Activated gamma-delta T cell treated with anti-CD3 and anti-CD28 coated beads, Interleukin-2, amount 50 U/mL, for 16 hours (primary cell): ENCODE measurements at places on chromosomes 7 and 10.

GRCh38 chr7:137539111-137539715 lies 195.7 kb upstream of the PTN start:
- no peak for DNase-seq

- no peak for DNase-seq
Observed at GRCh38 chr10:44854693-44855350, 56.3 kb upstream of the TMEM72 start.

DNA sequence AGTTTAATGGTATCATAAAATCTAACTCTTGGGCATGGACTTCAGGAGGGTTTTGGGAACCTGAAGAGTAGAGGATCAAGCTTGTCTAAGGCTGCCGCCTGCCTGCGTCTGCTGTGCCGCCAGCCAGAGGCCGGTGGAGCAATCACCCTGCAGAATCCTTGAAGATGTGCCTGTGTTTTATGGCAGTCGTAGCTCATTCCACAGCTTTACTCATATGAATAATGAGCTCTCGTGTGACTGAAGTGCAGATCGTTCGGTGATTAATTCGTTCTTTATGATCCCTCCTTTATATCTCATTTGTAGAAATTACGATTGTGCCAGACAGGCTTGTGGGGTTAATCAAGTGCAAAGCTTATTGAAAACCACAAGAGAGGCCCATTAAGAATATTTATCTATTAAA lies 100.8 kb downstream of the ACTR3B start:
- no peak for DNase-seq

DNA sequence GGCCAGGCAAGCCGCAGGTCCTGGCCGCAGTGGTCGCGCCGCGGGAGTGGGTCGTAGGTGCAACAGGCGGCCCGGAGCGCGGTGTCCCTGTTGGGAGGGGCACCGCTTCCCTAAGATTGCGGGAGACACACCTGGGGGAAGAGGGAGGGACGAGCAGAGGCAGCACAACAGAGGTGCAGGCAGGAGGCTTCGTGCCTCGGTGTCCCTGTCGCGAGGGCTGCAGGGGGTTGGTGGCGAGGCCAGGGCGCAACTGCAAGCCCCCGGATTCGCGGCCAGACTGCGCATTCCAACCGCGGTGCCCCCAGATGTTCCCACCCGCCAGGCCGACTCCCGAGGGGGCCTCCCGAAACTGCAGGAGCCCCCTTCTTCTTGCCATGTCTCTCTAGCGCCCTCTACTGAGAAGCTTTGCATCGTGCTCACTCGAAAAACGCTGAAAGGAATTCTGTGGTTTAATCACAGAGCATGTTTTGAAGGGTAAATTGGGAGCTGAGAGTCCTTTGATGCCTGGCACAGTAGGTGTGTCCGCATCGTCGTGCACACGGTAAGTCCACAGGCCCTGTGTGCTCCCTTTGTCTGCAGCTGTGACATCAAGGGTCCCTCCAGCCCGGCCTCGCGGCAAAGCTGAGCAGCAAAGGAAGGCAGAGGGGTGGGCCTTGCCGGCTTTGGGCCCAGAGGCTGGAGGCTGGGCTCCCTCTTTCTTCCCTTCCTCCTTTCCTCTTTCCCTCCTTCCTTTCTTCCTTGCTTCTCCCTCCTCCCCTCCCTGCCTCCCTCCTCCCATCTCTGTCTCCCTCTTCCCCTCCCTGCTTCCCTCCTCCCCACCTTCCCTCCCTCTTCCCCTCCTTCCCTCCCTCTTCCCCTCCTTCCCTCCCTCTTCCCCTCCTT lies 6.2 kb upstream of the MBL2 start:
- no peak for DNase-seq

GRCh38 chr7:29343399-29343798 lies 148.8 kb downstream of the CHN2 start:
- no peak for DNase-seq

DNA sequence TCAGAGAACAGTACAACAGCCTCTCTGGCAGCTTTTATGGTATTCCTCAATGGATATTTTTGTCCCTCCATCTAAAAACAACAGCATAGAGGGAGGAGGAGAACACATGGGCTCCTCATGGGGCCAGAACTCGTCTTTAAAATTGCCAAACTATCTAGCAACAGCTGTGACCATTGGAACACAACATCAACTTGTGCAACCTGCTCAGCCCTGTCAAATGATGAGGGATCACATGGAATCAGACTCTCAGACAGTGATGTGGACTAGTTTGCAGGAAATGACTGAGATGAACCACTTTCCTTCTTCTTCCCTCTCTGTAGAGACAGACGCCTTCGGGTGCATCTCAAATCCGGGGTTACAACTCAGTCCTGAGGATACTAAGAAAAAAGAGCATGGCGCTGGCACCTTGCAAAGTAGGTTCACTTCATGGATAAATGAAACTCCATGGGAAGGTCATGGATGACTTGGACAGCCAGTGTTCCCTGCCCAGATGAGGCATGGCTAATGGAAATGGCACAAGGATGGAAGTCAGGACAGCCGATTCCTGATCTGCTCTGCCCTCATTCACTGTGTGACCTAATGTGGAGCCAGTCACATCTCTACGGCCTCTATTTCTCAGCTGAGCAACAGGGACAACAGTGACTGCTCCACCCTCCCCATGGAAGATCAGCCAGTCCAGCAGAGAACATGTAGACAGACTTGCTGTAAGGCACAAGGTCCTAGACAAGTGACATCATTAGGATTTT lies 24.6 kb upstream of the DGKI start:
- no peak for DNase-seq

DNA sequence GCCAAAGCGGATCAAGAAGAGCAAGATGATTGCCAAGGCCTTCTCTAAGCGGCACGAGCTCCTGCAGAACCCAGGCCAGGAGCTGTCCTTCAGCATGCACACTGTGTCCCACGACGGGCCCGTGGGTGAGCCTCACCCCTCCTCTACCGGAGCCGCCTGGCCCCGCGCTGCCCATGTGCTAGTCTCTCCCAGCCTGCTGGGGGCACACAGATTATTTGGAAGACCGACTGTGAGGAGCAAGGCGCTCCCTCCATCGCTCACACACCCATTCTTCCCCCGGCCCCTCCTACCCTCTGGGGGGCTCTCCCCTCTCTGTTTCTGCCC lies 13.9 kb upstream of the AHCYL2 start:
- DNase-seq = no peak

DNA sequence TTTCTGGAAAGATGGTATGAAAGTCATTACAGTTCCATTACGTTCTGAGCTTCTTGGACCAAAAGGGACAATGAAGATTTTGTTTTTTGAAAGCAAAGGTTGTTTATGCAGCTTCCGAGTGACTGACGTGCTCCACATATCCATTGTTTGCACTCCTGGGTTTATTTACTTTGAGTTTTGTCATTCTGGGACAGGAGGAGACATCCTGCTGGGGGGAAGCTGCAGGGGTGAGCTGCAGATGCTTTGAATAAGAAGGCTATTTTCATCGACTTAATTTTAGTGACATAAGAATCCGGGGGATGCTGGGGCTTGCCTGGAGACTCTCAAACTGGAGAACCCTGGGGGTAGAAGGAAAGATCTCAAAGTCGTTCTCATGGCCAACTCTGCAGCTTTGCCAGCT lies 12.7 kb upstream of the SFMBT2 start:
- no peak for DNase-seq

DNA sequence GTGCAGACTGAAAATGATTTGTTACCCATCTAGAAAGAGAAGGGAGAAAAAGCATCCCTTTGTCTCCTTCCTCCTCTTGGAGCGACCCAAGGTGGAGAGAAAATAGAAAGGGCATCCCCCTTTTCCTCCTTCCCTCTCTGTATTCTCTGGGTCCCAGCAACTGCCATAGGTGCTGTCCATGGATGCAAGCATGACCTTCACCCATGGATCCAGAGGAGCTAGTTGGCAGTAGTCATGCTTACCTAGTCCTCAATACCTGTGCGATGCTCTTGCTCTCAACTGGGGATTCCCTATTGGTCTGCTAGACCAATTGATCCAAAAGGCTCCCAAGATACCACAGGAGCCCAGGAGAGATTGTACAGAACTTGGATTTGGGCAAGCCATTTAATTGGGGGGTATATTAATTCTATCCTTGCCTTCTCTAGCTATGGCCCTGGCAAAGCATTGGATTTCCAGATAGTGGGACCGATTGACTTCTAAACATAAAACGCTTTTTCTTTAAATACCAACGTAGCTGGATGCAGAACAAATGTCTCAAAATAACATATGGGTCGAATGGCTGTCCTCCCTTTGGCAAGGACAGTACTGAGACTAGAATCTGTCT lies 547.8 kb upstream of the IGFBP3 start:
- no peak for DNase-seq

GRCh38 chr7:400901-401485 lies 111.0 kb downstream of the FOXL3 start:
- DNase-seq = no peak

- no peak for DNase-seq
Observed at GRCh38 chr7:42877862-42878261, 34.0 kb downstream of the C7orf25 start.

- DNase-seq = no peak
Observed at GRCh38 chr10:132372516-132373095, 24.4 kb upstream of the PWWP2B start.

- no peak for DNase-seq
Observed at GRCh38 chr7:28168393-28169158, 12.0 kb downstream of the JAZF1 start.

DNA sequence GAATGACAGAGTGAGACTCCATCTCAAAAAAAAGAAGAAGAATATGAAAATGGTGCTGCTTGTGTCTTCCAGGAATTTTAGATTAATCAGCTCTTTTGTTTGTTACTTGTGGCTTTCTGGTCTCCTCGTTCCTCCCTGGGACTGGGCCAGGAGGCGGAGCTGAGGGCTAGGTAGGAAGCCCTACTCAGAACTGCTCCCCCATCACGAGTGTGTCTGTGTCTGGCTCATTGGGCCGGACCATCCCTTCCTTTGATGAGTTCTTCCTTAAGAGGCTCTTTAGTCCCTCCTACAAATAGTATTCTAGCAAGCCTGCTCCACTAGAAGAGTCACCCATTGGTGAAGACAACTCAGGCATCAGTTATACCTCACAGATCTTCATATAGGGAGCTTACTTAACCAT lies 56.8 kb upstream of the YAE1 start:
- no peak for DNase-seq

GRCh38 chr10:62853710-62854109 lies 37.5 kb upstream of the EGR2 start:
- no peak for DNase-seq

DNA sequence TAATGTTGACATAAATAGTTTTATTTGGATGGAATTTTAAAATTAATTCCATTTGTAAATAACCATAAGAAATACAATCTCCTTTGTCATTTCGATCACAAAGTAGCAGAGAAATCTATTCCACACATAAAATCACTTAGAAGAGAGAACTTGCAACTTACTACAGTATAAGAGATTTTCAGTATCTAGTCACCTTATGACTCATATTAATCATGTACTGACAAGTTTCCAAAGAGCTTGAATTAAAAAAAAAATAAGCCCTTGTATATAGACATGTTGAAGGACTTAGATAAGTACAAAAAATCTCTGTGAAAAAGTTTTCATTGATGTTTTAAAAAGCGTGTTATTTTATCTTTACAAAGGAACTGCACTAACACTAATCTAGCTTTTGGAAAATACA lies 207.1 kb upstream of the ETV1 start:
- DNase-seq = no peak

DNA sequence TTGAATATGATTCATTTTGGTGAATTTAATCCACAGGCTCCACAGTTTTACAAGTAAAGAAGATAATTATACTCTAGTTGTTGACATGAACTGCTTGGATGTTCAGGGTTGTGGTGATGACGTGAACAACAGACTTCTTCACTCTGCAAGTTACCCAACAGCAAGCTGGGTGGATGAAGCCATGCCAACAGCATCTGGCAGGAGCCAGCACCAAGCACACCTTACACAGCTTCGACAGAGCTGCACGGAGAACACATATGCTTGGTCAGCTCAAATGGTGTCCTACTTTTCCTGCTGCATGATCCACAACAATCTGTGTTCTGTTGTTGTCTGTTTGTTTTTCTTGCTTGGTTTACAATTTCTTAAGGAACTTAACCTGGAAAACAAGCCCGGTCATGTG lies 9.8 kb downstream of the NOD1 start:
- DNase-seq = no peak

- DNase-seq = no peak
Observed at GRCh38 chr10:123262456-123262855, 108.3 kb downstream of the BUB3 start.

GRCh38 chr7:111162692-111163091 lies 71.8 kb downstream of the LRRN3 start:
- DNase-seq = no peak

DNA sequence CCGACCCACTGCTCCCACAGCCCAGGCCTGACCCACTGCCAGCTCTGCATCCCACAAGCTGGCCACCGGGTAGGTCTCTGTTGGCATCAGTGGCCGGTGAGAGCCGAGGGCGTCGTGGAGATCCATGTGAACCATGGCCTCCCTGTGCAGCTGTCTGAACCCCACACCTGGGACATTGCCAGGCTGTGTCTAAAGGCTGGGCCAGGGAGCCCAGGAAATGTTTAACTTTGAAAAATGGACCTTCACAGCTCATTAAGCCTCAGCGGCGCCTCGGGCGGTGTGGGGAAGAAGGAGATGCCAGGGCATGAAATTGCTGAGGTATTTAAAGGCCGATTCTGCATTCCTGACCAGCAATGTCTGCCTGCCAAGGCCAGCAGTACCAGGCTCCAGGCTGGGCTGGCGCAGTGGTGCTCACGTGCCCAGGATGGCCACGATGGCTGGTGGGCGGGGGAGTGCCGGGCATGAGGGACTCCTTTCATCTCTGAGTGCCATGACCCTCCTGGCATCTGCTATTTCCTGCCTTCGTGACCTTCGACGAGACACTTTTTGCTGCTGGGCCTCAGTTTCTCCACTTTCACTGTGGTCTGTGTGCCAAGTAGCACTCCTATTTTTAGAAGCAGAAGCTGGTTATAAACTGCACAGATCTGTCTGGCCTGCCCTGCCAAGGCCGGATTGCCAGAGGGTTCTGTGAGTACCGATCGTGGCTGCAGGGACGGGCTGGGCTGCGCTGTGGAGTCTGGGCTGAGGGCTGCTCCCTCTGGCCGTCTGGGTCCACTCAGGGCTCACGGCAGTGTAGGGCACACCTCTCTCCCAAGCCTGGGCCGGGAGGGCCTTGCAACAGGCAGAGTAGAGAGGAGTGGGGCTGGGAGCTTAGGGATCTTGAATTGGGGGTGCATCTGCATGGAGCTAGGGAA lies 21.8 kb downstream of the ELFN1 start:
- DNase-seq = no peak

DNA sequence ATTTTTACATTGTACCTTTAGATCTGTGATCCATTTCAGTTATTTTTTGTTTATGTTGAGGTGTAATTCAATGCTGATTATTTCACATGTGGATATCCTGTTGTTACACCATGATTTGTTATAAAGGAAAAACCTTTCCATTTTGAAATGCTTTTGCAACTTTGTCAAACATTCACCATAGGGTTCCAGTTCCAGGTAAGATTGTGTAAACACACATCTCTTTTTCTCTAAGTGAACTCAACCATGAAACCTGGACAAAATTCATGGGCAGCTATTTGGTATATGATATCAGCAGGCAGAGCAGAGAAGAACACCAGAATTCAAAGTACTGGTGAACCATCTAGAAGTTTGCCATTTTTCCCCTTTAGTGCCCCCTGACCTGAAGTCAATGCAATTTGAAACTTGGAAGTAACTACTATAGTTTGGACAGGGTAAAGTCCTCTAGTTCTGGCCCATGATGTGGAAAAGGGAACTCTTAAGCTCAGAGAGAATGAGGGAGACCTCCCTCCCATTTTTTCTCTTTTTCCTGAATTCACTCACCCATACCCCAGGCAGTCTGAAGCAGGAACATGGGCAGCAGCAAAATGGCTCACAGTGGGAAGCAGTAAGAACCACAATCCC lies 446.1 kb downstream of the ATRNL1 start:
- DNase-seq = no peak
